ENCODE measurements at places on chromosomes 5 and 9. TPM values are rescaled to one million over a fixed set of nuclear protein-coding genes. Genes with fewer than 3 reads are reported as not detected.

Gene LCN10
- total RNA-seq, result 0.78 TPM

Gene HMMR
- total RNA-seq, result not detected

Gene CAMK4
- 0.78 TPM for total RNA-seq

Gene CCL21
- 32.6 TPM for total RNA-seq
